Tibial artery (tissue), 4 donors: ENCODE measurements at places on chromosomes 11 and 22.

DNA sequence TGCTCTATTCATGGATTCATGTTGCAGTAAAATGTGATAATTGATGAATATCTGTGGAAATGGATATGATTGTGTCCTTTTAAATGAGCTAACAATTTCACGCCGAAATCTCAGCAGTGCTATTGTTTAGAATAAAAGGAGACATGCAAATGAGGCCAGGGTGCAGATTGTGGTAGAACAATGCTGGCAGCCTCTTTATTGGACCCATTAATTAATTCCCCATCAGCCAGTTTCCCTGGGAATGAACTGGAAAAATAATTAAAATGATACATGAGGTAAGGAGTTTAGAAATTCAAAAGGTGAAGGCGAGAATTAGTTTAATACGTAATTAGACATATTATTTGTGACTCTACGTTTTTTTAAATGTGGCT is 306.2 kb downstream of the TBC1D22A start:
- no peak for DNase-seq

- no peak for DNase-seq
These were observed 79.3 kb downstream of the ADAMTS15 start for GRCh38 chr11:130527636-130528297.

DNA sequence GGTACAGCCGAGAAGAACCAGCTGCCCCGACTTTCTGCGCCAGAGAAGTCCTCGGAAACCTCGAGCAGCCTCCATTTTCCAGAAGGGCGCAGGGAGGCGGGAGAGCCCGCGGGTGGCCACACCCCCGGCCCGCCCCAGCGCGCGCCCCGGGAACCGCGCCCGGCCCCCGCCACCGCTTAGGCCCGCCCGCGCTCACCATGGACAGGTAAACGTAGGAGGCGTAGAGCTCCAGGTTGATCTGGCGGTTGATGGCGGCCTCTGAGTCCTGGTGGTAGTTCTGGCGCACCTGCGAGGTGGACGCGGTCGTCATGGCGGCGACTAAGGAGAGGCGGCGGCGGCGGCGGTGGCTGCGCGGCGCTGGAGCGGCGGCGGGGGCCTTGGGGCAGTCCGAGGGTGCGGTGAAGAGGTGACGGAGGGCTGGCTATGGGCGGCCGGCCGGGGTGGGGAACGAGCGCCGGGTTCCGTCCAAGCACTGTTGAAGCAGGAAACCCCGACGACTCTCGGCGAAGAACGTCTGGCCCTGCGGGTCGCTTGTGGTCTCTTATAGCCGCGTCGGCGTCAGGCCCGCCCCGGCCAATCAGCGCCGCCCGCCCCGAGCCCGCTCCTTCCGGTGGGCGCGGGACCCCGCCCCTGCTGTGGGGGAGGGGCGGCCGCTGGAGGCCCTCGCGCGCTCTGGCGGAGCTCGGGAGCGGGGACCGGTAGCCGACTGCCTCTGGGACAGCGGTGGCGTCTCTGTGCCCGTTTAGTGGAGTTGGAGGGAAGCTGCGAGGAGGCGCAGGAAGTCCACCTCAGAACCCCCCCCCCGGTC is at the start of gene FTH1:
Gene FTH1, minus strand, starts transcription at position 519 of the 808 bp plus-strand sequence. Its CDS starts 209 bp downstream, at position 310.
- peak; percentile 96 for DNase-seq

- DNase-seq: no peak
These were observed 24.7 kb downstream of the ALG9 start for GRCh38 chr11:111846636-111847035.

GRCh38 chr11:61787928-61788491 is 4.4 kb downstream of the TMEM258 start:
- DNase-seq: no peak

- no peak for DNase-seq
These were observed 108.8 kb downstream of the WT1 start for GRCh38 chr11:32326522-32326921.

GRCh38 chr22:33382436-33382835 is 324.3 kb upstream of the SYN3 start:
- DNase-seq: no peak

DNA sequence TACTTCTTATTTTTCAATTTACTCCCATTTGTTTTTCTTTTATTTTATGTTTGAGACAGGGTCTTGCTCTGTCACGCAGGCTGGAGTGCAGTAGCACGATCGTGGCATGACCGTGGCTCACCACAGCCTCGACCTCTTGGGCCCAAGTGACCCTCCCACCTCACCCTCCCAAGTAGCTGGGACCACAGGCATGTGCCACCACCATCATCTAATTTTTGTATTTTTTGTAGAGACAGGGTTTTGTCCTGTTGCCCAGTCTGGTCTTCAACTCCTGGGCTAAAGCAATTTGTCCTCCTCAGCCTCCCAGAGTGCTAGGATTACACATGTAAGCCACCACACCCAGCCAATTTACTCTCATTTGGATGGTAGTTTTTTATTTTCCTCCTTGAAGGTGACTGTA is 679.3 kb upstream of the CCDC179 start:
- no peak for DNase-seq

DNA sequence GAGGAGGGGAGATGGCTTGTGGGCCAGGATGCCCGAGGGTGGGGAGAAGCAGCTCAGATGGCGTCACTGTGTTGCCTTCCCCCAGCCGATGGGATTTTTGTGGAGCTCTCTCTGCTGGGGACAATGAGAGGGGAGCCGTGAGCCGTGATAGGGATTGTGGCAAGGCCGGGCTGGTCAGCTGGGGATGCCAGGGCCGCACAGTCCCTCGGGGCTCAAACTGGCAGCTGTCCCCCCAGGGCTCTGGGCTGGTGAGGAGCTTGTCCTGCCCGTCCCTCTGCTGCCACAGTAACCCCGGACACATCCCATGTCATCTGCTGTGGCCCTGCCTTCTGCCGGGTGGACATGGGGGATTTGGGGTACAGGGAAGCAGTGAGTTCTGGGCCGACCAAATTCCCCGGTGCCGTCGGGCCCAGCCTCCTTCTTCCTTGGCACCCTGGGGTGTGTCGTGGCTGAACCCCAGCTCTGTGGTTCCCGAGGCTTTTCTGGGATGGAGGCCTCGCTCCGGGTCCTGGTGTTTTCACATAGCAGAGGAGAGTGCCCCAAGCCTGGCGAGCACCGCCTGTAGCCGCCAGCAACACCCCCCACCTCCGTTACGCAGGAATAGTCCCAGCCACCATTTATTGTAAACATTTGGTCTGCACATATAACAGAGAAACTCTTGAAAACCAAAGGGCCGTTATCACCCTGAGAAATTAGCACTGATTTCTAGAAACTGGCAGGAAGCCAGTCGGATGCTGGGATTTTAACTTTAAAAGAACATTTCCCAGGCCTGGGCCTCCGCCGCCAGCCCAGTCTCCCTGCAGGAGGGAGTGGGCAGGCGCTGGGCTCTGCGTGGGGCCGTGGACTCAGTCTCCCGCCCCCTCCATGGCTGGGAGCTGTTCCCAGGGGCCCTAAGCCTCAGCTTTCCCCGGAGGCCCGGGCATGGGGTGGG is 9.9 kb downstream of the BRSK2 start:
- DNase-seq: no peak

- no peak for DNase-seq
These were observed 34.3 kb downstream of the MRTFA start for GRCh38 chr22:40602231-40602630.

DNA sequence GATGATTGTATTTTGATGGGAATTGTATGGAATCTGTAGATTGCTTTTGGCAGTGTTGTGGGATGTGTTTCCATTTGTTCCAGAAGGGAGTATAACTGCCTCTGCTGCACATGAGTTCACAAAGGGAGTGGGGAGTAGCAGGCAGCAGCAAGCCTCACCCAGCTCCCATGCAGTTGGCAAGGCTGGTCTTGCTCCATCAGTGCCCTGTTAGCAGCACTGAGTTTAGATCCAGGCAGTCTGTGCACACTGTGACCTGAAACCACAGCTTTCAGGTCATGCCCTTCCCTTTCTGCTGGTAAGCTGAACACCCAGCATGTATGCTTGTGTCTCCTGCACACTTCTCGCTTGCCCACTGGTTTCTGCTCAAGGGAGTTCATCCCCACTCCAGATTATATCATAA is 3.7 kb upstream of the NUCB2 start:
- no peak for DNase-seq

DNA sequence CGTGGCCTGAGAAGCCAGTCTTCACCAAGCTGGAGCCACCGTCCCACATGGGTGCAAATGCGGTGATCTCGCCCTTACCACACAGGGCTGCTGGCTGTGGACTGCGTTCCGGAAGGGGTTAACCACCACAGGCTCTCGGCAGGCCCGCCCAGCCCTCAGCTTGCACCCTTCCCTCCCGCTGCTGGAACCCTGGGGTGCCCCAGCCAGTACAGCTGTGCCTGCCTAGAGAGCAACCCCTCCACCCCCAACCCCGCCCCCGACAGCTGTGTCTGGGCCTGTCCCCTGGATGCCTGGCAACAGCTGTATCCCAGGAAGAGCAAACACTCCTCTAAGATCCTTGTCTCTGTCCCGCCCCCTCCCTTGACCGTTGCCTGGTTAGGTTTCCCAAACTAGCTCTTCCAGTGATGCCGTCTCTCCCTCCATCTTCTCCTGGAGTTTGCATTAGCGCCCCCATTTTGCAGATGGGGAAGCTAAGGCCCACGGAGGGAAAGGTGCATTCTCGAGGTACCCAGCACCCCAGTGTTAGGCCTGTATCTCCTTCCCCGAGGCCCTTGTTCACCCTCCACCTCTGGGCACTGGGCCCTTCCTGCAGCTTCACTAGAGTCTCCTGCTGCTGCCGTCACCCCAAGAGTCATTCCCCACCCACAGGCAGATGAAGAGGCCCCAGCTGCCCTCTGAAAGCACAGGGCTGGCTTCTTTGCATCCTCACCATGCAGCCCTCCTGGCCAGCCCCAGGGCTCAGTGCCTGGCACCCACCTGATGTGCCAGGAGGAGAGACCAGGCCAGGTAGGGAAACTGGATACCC is 12.6 kb upstream of the COX8A start:
- DNase-seq: no peak

DNA sequence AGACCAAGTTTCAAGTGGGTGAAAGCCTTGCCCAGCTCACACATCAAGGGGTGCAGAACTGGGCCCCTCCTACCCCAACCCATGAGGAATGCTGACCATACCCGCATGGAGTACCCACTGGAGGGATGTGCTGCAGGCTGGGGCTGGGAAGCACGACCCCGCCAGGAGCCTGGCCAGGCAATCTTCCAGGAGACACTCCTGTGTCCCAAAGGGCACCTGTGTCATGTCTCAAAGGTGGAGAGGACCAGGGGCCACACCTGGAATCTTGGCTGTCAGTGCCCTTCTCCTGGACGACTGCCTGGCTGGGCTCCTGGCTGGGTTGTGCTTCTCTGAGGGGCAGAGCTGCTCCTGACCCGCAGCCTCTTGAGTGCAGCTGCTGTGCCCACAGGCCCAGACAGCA is 6.7 kb downstream of the ARAP1 start:
- DNase-seq: no peak

DNA sequence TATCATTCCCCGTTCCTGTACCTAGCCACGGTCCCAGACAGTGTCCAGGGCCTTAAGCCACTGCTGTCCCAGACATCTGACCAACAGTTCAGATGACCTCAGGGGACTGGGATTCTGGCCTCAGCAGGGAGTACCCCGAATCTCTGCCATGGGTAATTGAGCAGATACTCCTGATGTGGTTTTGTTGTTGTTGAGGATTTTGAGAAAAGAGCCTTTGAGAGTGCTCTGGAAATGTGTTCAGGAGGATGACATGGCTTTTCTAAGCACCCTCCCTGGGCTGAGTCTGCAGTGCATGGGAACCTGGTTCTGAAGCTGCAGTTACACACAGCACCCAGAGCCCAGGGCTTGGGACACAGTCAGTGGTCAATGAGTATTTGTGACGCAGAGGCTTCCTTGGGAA is 30.4 kb downstream of the ADAMTS15 start:
- DNase-seq: peak; percentile 65

DNA sequence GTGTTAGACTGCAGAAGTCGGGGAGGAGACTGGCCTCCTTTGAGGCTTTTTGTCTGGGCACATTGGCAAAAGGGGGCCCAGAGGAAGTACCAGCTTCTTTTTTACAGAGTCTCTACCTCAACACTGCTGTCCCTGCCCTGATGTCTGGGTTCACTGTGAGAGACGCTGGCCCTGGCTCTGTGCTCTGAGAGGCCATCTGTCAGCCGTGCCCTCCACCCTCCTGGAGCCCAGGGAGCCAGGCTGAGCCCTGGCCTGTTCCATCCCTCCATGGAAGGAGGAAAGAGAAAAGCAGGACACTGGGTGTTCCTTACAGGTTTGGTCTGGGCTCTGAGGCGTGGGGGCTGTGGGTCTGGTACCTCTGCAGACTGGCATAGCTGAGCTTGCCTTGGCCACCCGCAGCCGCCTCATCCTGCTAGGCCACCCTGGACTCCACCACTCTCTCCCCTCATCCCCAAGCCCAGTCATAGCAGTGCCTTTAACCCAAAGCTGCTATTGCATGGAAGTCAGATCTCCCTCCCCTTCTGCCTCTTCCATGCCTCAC is 105.5 kb upstream of the PARVA start:
- peak; percentile 35 for DNase-seq

- peak; percentile 54 for DNase-seq
These were observed 11.3 kb downstream of the P2RY2 start for GRCh38 chr11:73229321-73229895.
